Placental epithelial cell (primary cell): ENCODE measurements at places on chromosomes 16 and 17. TPM values are rescaled to one million over a fixed set of nuclear protein-coding genes. Genes with fewer than 3 reads are reported as not detected.

Gene ASPHD1
- total RNA-seq, result 0.79 TPM in 1 of 2 replicates, not detected in the other

Gene TBC1D3H
- total RNA-seq, result not detected in 2 replicates

Gene LPO
- not detected in 2 replicates for total RNA-seq

Gene KRT16
- 69.1 and 78.6 TPM in 2 replicates for total RNA-seq

Gene CLUH
- 37.6 and 41.6 TPM in 2 replicates for total RNA-seq

Gene NKD1
- 0.11 and 0.39 TPM in 2 replicates for total RNA-seq

Gene GAS2L2
- total RNA-seq, result not detected in 2 replicates

Gene SBK1
- total RNA-seq, result not detected in 2 replicates

Gene SOX9
- total RNA-seq, result 0.76 and 1.2 TPM in 2 replicates
